ENCODE measurements at places on chromosomes 4 and X. TPM values are rescaled to one million over a fixed set of nuclear protein-coding genes. Genes with fewer than 3 reads are reported as not detected.

GRCh38 chrX:140672840-140673731 lies 36.5 kb upstream of the LINC00632 start:
- no peak for DNase-seq

DNA sequence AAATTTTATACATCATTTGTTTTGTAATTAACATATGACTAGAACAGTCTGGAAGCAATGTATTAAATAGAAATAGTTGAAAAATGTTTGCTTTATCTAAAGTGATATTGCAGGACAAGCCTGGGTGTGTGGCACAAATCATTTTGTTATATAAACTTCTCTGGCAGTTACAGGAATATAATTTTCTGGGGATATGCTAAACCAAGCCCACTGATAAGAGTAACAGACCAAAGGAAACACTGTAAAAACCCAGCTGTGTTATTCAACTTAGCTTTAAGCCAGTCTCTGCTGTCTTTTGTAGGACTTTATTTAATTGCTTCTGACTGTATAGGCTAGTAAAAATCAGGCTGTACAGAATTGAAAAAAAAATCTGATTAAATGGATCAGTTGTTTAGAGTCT lies 156.2 kb downstream of the NR3C2 start:
- no peak for DNase-seq

DNA sequence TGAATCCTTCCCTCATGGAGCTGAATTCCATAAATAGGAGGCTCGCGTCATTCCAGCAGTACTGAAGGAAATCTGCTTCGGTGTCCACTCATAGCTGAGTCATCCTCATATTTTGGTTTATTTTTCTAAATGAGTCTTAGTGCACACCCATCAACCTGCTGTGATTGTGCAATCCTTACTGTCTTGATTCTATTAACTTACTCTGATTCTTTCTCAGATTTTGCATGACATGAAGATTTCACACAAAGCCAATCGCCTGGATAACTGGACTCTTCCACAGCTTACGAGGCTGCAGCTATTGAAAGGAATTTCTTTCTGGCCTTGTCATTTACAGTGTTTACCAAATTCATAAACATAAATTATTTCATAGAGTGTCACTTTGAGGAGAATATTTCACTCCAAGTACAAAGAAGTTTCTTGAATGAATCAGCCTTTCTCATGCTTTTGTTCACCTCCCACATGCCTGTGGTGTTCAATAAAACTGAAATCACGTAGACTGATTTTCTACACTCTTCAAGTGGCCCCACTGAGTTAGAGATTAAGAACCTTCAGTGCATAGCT lies 207.6 kb upstream of the SLITRK2 start:
- DNase-seq = no peak

- DNase-seq = no peak
These were observed 94.7 kb upstream of the NUDT6 start for GRCh38 chr4:123017078-123017477.

Gene WDR45
- total RNA-seq = 53.4 TPM

- DNase-seq = no peak
These were observed 408.2 kb upstream of the PITX2 start for GRCh38 chr4:111031001-111031579.

- no peak for DNase-seq
These were observed 160.8 kb upstream of the STK26 start for GRCh38 chrX:131862321-131862720.

DNA sequence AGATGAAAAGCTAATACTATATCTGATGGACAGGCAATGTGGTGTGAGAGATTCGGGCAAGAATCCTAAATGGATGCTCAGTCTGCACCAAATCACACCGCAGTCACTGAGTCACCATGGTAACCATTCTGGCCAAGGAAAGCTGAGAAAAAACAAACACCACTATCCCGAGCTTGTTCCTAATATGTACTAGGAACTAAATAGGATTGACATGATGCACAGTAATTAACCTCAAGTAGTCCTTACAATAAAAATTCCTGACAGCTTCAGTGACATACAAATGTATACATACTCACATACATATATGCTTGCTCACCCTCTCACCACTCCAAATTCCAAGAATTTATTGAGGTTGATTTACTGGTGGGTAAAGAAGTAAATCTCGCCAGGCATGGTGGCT lies 1.1 kb upstream of the RAB40A start:
- no peak for DNase-seq

- no peak for DNase-seq
These were observed 767 bp downstream of the PAQR3 start for GRCh38 chr4:78938474-78938867.

GRCh38 chrX:40108959-40109287 lies 11.2 kb upstream of the BCOR start:
- DNase-seq = peak; percentile 71

- DNase-seq = no peak
These were observed 279.1 kb downstream of the ANK2 start for GRCh38 chr4:113328514-113328913.

Gene ATOH1
- not detected for total RNA-seq

Gene RAB39B
- 9.8 TPM for total RNA-seq

Gene PWWP3B
- total RNA-seq = not detected

Gene P2RY4
- total RNA-seq = 0.19 TPM

- no peak for DNase-seq
These were observed 7.8 kb upstream of the ATXN3L start for GRCh38 chrX:13327666-13328065.

Gene SPATA4
- not detected for total RNA-seq

- no peak for DNase-seq
These were observed 22.5 kb upstream of the CT55 start for GRCh38 chrX:135193740-135194139.

DNA sequence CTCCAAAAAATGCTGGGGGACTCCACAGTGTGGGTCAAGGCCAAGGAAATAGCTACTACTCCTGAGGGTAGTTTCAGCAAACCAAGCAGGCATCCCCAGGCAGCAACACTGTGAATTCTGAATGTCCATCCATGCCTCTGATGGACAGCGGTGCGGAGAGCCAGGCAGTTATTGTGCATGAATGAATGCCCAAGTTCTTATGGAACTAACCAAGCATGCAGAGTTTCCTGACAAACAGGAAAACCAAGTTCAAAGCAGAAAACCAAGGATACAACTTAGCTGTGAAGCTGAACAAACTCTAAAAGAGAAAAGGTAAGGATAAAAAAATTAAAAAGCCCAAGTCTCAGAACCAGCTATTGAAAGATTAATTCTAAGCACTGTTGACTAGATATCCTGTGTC lies 642.6 kb upstream of the HS3ST1 start:
- no peak for DNase-seq

Gene TMEM47
- not detected for total RNA-seq

DNA sequence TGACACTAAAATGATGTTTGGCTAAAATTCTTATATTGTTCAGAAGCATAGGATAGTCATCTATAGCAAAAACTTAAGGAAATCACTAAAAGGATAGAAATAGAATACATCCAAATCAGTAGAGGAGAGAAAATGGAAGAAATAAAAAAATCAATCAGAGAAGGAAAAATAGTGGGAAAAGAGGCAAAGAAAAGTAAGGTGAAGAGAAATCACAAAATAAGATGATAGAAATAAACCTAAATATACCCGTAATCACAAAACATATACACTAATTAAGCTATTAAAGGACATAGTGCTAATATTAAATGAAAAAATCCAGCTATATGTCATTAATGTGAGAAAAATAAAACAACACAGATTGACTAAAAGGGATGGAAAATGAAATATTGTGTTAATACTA lies 6.3 kb downstream of the PGRMC2 start:
- DNase-seq = no peak

DNA sequence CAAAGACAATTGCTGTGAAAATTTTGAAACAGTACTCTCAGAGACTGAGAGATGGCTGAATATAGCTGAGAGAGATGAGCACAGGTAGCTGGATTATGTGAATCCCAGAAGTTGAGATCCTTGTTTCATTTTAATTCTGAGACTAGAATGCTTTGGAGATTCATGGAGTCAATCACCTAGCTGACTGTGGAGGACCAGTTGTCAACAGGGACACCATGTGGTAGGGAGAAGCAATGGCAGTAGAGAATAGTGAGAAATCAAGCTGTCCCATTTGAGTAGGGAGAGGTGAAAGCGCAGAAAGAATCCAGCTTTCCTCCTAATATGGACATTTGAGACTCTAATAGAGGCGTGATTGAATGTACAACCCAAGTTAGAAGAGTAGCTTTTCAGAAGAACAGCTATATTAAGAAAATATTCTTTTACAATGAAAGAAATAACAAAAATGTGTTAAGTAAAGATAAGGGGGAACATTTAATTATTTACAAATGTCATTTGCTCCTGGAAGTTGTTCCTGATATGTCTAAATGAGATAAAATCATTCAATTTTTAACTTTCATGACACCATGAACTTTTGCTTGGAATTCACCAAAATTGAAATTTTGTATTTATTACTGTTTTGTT lies 30.3 kb upstream of the GLRB start:
- no peak for DNase-seq

DNA sequence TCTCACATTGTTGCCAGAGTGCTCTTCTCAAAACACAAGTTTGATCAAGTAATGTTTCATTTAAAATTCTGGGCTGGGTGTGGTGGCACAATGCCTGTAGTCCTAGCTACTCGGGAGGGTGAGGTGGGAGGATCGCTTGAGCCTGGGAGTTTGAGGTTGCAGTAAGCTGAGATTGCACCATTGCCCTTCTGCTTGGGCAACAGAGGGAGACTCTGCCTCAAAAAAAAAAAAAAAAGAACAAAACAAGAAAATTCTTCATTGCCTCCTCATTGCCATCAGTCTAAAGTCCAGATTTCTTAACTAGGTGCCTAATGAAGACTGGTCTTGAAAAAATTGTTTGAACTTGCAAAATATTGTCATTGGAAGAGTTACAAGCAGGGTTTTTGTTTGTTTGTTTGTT lies 120.1 kb downstream of the MFAP3L start:
- no peak for DNase-seq

DNA sequence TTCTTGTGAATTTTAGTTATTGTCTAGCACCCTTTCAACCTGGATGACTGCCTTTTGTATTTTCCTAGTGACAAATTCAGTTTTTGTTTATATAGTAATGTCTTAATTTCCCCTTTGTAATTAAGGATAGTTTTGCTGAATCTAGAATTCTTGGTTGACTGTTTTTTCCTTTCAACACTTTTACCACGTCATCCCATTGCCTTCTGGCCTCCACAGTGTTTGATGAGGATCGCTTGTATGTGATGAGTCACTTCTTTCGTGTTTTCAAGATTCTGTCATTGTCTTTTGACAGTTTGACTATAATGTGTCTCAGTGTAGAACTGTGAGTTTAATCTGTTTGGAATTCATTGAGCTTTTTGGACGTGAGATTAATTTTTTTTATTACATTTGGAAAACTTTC lies 30.1 kb downstream of the KDM6A start:
- DNase-seq = no peak

- DNase-seq = no peak
These were observed 229.2 kb downstream of the GBA3 start for GRCh38 chr4:22921936-22922335.

GRCh38 chr4:101969965-101970364 lies 179.4 kb downstream of the BANK1 start:
- DNase-seq = no peak

Gene TEX13D
- total RNA-seq = not detected

DNA sequence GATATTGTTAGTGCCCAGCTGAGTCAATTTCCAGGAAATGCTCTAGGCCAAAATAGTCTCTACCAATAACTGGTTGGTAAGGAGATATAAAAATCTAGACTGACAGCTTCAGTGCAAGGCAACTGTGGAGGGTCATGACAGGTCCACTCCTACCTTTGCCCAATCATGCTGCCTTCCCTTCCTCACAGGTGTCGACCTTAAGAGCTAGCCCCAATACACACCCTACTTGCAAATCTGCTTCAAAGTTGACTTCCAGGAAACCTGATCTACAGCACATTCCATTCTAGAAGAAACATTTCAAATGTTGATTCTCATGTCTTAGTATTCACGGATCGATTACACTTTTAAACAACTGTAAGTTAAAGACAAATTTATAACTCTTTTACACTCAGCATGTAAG lies 1455.5 kb downstream of the TECRL start:
- no peak for DNase-seq

Gene CNGA2
- total RNA-seq = not detected
